ENCODE measurements at places on chromosomes 4 and X.

DNA sequence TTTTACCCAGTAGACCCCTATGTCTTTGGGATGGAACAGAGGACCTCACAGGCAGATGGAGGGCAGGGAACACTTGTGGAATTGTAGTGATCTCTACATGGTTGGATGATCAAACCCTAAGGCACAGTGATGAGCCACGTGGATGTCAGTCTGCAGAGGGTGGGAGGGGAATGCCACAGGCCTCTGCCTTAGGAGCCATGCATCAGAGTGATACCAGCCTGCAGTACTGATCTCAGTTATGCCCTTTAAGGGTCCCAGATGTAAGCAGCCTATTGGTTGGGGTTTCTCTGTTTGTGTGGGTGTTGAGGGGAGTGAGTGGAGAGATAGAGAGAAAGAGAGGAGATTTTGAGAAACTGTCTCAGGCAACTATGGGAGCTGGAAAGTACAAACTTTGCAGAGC, 39.9 kb upstream of the XAGE1B start:
- DNase-seq = no peak

- no peak for DNase-seq
Measured at GRCh38 chrX:47175588-47175980, 18.0 kb upstream of the UBA1 start.

DNA sequence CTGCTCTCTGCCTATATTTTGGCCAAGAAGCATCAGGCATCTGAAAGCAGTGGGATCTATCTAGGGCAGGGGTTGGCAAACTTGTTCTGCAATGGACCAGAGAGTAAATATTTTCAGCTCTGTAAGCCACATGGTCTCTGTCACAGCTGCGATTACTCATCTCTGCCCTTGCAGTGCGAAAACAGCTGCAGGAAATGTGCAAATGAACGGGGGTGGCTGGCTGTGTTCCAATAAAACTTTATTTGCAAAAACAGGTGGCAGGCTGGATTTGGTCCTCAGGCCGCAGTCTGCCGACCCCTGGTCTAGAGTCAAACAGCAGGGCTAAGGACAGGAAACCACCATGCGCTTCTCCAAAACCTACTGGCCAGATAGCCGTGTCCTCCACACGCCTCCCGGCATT, 48.6 kb downstream of the ACOX3 start:
- no peak for DNase-seq

- no peak for DNase-seq
Measured at GRCh38 chr4:83917572-83917971, 381.7 kb downstream of the GPAT3 start.

GRCh38 chr4:102585329-102585728, 84.2 kb downstream of the NFKB1 start:
- no peak for DNase-seq

GRCh38 chr4:81648576-81649275, 177.0 kb upstream of the RASGEF1B start:
- DNase-seq = no peak

GRCh38 chr4:25131926-25132325, 28.3 kb downstream of the SEPSECS start:
- DNase-seq = no peak

DNA sequence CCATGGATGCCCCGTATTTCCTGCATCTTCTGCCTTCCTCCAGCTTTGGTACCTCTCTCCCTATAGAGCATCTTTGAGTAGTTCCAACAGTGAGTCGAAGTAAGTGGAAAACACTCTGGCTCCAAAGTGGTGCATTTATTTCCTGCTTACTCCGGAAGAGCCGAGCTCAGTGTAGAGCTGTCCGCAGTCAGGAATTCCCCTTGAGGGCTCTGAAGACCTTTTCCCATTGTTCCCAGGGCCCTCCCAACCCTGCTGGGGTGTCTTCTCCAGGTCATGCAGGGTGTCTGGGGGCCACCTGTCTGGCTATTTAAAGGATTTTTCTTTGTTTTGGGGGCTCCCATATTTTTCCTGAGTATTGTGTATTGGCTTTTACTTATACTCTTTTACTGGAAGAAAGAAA, 118.6 kb upstream of the MXRA5 start:
- DNase-seq = no peak
